ENCODE measurements at places on chromosomes 1 and 21. TPM values are rescaled to one million over a fixed set of nuclear protein-coding genes. Genes with fewer than 3 reads are reported as not detected.

The PLA2G2F gene
- not detected for total RNA-seq

The PLEKHA6 gene
- 13.9 TPM for total RNA-seq

The OR2L13 gene
- not detected for total RNA-seq

The DISP3 gene
- not detected for total RNA-seq

The AQP10 gene
- total RNA-seq: not detected

The KCNJ6 gene
- not detected for total RNA-seq

The ERG gene
- total RNA-seq: 19.2 TPM

The NLRP3 gene
- 2.4 TPM for total RNA-seq

The BGLAP gene
- not detected for total RNA-seq

The MRPS15 gene
- 39.3 TPM for total RNA-seq

GRCh38 chr1:223654083-223654482 lies 11.4 kb downstream of the CAPN8 start:
- no peak for DNase-seq

DNA sequence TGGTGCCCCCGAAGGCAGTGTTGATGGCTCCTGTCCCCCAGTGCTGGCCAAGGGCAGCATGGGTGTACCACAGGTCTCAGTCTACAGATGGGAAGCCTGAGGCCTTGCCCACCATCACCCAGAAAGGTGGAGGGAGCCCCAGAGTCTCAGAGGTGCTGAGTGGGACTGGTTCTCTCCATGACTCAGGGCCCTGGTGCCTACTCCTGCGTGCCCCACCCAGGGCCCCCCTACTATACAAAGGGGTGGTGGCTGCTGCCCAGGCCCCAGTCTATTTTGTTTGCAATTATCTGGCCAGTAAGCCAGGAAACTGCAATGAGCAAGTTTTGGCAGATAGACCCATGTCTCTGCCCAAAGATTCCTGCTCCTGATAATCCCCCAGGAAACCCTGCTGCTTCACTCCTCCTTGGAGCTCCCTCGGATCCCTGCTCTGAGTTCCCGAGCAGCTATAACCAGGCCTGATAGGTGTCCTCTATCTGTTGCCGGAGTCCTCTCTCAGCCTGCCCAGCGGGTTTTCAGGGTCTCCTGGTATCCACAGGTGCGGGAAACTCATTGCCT lies 41.7 kb downstream of the EDN2 start:
- DNase-seq: no peak

- DNase-seq: no peak
These were observed 39.7 kb upstream of the PADI2 start for GRCh38 chr1:17158961-17159360.

DNA sequence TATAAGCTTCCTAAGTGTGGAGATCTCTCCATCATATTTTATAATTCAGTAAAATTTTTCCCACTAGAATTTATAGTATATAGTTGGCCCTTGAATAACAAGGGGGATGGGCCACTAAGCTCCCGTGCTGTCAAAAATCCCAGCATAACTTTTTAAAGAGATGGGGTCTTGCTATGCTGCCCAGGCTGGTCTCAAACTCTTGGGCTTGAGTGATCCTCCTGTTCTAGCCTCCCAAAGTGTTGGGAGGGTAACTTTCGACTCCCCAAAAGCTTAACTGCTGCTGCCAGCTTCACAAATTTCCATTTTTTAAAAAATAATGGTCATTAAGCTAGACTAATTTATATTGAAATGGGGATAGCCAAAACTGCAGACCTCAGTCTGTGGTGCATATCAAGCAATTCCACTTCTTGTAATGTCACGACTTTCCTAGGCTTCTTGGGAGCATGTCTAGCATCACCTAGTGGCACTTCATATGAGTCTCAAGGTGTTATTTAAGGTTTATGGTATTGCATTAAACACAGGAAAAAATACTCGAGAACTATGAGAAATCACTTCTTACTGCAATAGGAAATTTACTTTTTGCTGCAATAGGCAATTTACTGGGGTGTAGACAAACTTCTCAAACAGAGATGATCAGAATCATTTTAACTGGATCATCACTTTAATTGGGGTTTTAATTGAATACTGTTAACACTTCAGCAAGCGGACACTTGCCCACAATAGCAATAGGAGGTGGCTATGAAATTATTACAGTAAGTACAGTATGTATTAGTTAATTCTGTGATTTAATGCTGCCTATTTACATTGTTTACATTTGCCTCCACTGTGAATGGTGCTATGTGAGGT lies 19.3 kb upstream of the ACTA1 start:
- DNase-seq: no peak

- peak; percentile 28 for DNase-seq
These were observed 172.6 kb downstream of the PLA2G4A start for GRCh38 chr1:187001198-187001889.

GRCh38 chr1:56676571-56677035 lies 31.5 kb downstream of the PRKAA2 start:
- no peak for DNase-seq

DNA sequence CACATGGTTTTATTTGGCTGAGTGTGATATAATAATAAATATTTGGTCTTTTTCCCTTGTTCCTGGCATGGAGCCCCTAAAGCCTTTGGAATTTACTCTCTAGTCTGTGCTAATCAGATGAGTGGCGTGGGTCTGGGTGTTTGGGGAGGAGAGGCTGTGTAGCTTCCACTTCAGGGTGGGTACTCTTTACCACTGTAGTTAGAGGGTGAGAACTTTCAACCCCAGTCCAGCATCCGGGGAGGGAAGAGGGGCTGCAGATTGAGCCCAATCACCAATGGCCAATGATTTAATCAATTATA lies 20.0 kb downstream of the USP25 start:
- DNase-seq: no peak

DNA sequence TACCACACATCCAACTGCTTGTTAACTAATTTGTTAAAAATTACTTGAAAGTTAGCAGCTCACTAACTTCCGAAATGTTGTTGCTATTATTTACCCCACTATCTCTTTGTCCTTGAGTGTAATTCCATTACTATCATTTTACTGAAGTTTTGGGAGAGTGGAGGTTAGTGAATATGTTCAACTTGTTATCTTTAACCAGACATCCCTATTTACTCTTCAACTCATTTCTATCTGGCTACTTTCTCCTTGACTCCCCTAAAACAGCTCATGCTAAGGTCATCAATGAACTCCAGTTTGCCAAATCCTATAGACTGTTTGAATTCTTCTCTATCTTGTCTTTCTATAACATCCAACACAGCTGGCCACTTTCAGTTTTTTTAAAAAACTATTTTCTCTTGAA lies 4.3 kb upstream of the C1orf116 start:
- DNase-seq: no peak

DNA sequence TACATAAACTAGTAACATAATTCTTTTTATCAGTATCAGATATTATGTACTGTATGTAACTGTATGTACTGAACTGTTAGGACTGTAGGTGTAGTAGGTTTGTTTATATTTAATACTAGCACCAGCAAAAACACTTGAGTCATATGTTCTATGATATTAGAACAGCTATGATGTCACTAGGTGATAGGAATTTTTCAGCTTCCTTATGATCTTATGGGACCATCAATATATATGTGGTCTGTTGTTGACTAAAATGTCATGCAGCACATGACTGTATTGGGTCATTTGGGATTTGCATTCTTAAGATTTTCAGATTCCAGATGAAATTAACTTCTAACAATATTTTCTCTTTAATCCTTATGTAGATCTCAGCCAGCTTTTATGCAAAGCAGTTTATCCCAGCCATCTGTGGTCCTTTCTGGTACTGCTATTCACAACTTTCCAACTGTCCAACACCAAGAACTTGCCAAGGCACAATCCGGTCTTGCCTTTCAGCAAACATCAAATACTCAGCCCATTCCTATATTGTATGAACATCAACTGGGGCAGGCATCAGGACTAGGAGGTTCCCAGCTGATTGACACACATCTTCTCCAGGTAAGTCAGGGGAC lies 38.3 kb upstream of the MYOCOS start:
- no peak for DNase-seq

GRCh38 chr1:185157599-185158412 lies 839 bp downstream of the SWT1 start:
- peak; percentile 8 for DNase-seq

GRCh38 chr1:209774592-209774991 lies 9.8 kb downstream of the C1orf74 start:
- DNase-seq: no peak

DNA sequence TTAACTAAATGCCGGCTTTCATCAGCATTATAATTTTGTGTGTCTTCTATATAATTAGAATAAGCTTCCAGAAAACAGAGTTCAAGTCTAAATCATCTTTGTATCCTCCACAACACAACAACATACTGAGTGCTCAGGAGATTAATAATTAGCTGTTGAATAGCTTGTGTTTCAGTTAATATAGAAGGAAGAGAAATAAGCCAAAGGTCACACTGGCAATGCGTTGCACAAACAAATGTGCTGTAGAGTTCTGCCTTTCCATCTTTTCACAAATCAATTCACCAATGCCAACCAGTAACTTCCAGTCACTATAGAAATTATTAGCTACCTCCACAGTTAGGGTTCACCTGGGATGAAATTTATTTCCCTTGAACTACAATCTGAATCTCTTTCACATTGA lies 132.0 kb downstream of the LMX1A start:
- DNase-seq: no peak

DNA sequence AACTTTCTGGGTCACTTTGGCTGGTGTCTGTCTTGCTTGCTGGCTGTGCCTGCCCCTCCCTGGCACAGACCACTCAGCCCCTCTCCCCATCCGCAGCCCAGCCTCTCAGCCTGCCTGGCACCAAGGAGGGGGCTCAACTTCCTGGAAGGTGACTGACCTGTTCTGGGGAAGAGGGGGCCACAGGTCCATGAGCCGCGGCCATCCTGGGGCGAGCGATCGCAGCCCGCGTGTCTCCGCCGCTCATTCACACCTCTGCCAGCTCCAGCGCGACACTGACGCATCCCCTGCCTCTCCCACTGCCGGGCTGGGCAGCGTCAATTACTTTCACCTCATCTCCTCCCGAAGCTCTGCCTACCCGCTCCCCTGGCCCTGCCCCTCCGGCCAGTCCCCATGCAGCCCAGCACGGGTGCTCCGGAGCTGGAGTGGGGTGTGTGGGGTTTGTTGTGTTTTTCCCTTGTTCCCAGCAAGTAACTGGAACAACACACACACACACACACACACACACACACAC lies 14.3 kb downstream of the SLC6A9 start:
- no peak for DNase-seq

- DNase-seq: peak; percentile 48
These were observed 32.1 kb downstream of the JAK1 start for GRCh38 chr1:64934115-64934877.

DNA sequence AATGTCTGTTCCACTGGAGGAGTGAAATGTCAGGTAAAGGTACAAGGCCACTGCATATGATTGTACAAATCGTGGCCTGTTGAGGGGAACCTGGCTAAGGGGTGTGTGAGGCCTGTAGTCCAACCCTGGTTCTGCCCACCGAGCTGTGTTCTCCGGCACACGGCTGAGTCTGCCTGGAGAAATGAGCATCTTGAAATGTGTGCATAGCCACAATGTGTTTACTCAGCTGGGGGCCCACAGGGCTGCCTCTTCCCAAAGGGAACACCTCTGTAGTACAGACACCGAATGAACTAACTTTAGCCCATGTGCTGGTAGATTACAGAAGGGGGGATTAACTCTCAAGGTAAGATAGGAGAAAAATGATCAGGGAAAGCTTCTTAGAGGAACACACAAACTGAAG lies 30.2 kb downstream of the AK4 start:
- DNase-seq: no peak

- no peak for DNase-seq
These were observed 7.2 kb upstream of the PIGC start for GRCh38 chr1:172451002-172451443.

DNA sequence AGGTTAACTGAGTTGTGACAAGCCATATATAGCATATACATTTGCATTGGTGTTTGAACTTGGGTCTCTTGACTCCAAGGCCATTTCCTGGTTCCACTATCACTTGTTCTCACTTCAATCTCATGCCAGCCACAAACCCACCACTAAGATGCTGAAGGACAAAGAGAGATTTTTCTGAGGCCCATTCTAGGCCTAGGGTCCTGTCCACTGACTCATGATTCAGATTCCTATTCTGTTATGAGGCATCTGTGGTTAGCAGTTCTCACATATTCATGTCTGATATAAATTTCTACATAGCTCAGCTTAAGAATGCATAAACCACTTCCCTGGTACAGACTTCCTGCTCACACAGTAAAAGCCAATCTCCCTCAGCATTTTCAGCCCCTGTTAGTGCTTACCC lies 326.1 kb upstream of the BEND5 start:
- DNase-seq: no peak

- DNase-seq: no peak
These were observed 21.3 kb downstream of the TNFRSF1B start for GRCh38 chr1:12188115-12188514.

DNA sequence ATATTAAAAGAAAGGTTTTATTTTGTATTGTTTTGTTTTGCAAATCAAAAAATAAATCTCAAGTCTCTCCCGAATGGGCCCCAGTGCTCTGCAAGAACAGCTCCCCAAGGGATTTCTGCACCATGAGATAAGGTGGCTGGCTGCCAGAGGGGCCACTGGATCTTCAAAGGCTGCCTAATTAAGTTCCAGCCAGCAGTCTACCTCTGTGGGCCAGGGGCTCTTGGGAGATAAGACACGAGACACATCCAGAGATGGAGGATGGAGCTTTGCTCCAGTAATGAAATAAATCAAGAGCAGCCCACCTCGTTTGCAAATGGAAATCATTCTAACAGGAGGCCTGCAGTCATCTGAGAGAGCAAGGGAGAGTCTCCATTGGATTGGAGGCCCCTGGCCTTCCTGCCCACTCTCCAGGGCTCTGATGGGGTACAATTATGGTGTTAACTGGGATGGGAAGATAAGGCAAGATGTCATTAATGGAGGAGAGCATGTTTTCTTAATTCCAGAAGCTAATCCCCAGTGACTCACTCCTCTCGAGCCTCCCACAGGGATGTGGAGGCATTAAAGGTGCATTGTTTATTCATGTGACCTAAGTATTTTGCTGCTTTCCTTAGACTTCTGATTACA lies 155.2 kb upstream of the KAZN start:
- DNase-seq: no peak

DNA sequence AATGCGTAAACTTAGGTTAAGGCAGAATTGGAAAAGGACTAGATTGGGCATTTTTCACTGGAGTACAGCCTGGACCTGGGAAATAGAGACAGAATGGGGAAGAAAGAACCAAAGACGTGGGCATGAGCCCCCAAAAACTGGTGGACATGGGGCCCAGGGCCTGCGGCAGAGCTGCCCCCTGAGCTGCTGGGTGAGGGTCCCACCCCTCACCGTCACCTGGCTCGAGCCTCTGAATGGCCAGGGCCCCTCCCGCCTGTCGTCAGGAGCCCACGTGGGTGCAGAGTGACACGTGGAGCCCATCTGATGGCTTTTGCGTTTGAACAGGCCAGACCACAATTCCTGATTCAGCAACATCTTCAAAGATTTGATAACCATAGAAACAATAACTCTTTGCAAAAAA lies 360.9 kb upstream of the VAMP3 start:
- DNase-seq: no peak

All from tibial nerve (tissue), 4 donors.